ENCODE measurements at places on chromosomes 4 and X.

DNA sequence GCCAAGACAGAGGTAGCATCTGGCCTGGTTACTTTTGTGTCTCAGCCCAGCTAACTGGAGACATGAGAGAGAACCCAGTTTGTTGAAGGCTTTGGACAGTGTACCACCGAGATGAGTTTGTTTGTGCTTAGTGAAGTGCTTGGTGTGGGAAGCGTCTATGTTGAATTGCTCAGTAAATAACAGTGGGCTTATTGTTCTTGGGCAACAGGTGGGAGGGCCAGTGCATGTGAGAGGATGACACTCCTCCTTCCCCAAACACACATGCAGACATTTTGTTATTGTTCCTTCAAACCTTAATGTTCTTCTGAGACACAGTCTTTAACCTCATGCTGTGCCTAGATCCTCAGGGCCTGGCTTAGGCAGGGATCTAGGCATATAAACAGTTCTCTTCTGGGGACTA, 39.7 kb downstream of the MSN start:
- DNase-seq, result no peak

DNA sequence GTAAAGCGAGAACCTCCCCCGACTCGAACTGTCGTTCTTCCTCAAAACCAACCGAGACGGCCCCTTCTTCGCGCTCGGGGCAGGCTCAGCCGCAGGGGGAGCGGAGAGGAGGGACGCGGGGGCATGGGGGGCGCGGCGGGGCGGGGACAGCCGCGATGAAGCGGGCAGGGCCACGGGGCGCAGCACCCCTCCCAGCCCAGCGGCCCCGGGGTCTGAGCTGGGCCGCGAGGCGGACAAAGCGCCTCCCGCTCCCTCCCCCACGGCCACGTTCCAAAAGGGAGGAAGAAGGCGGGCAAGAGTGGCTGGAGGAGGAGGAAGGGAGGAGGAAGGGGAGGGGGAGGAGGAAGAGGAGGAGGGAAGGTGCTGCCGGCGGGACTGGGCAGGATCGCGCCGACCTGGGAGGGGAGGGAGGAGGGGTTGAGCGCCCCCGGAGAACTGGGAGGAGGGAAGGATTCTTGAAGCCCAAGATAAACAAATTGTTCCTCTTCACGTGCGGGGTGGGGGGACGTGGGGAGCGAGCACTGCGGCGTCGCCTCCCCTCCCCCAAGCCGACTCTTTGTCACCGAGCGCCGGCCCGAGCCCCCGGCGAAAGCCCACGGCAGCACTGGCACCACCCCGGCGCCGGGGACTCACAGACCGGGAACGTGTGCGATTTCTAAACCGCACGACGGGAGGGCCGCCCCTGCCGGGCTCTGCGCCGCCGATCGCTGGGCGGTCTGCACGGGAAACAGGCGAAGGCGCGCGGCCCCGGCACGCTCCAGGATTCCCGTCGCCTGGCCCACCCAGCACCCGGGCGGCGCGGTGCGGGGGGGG, 2.9 kb downstream of the MAML3 start:
- peak; percentile 62 for DNase-seq

- DNase-seq, result no peak
Observed at GRCh38 chrX:115939636-115940160, 230.8 kb upstream of the AGTR2 start.

DNA sequence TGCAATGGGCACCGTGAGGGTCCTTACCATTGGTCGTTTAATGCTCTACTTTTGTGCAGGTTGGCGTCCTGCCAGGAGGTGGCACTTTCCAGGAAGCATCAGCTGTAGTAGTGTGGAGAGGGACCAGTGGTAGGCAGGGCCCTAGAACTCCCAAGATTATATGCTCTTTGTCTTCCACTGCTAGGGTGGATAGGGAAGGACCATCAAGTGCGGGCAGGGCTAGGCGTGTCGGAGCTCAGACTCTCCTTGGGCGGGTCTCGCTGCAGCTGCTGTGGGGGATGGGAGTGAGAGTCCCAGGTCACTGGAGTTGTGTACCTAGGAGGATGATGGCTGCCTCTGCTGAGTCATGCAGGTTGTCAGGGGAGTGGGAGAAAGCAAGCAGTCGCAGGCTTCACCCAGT, 134.7 kb downstream of the KLF8 start:
- DNase-seq, result no peak

Data from hypothalamus (tissue), 51 donors.